ENCODE measurements at places on chromosomes 3 and 15.

DNA sequence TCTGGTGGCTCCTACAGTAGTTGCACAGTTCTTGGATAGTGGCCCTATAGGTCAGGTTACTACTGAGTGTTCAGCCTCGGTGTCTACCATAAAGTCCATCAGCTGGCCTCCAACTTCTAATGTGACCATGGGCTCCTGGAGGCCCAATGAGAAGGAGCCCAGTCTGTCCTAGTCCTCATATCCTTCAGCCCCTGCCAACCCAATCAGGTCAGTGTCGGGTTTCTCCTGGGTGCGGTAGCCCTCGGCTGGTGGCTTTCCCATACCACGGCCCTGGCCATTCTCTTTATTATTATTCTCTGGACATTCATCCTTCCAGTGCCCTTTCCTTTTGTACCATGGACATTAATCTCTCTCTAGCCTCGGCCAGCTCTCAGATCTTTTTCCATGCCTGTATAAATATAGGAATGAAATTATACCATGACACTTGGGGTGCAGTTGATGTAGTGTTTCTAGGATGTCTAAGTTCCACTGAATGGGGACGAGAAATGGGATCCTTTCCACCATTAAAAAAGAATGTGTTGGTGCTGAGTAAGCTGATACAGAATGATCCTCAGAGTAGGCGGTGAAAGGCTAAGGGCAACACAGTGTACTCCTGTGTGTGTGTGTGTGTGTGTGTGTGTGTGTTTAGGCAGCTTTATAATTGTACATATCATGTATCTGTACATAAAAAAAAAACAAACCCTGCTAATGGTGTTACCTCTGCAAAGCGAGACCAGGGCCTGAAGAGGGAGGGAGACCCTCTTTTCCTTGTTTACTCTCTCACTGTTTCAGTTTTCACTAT lies 19.3 kb upstream of the NOX5 start:
- DNase-seq: no peak

DNA sequence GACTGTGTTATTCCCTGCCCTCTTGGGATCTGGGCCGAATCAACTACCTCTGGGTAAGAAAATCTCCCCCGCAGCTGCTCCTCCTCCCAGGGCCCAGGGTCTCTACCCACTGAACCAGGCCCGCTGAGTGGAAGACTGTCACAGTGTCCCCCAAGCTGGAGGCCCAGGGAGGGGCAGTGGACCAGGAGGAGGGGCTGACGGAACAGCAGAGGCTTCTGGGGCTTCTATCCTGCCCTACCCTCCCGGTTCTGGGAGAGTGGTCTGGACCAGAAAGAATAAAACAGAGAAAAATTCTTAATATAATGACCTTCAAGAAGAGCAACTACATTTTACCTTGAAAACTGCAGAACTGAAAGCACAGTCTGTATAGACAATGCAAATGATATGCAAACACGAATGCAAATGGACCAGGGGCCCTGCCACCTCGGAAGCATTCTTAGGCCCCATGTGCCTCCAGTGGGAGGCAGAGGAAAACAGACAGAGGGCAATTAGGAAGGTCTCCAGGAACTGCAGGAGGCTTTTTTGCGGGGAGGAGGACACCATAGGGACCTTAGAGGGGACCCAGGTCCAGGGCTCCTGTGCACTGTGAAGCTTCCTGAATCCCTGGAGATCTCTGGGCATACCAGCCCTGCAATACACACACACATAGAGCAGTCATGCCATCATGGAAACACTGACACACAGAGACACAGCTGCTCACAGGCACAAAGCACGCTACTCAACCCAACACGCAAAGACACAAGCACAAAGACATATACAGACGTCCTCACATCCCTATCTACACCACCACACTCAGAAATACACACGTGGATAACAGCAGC lies 12.3 kb downstream of the MEGF11 start:
- no peak for DNase-seq

- no peak for DNase-seq
Observed at GRCh38 chr3:4866866-4867265, 112.4 kb upstream of the BHLHE40 start.

- no peak for DNase-seq
Observed at GRCh38 chr3:35276568-35276967, 362.8 kb upstream of the ARPP21 start.

GRCh38 chr3:31925271-31925630 lies 55.8 kb downstream of the OSBPL10 start:
- DNase-seq: no peak
